ENCODE measurements at places on chromosomes 6 and 20. TPM values are rescaled to one million over a fixed set of nuclear protein-coding genes. Genes with fewer than 3 reads are reported as not detected.
A peak's percentile ranks its signal among the peaks of the same experiment; 100 is the strongest.

The NFKBIE gene
- 14.0 TPM for total RNA-seq

The SCAF8 gene
- total RNA-seq: 38.6 TPM

The SPATA25 gene
- 0.95 TPM for total RNA-seq

The OTOR gene
- total RNA-seq: not detected

The RAB44 gene
- total RNA-seq: not detected

The LAMA2 gene
- total RNA-seq: 0.91 TPM

The SLC32A1 gene
- not detected for total RNA-seq

The OXT gene
- not detected for total RNA-seq

The CAGE1 gene
- 0.11 TPM for total RNA-seq

The NPEPL1 gene
- total RNA-seq: 3.9 TPM

The ADGRF1 gene
- total RNA-seq: 0.22 TPM

The ECT2L gene
- total RNA-seq: not detected

The HLA-DQA2 gene
- total RNA-seq: not detected

The PLTP gene
- 28.7 TPM for total RNA-seq

DNA sequence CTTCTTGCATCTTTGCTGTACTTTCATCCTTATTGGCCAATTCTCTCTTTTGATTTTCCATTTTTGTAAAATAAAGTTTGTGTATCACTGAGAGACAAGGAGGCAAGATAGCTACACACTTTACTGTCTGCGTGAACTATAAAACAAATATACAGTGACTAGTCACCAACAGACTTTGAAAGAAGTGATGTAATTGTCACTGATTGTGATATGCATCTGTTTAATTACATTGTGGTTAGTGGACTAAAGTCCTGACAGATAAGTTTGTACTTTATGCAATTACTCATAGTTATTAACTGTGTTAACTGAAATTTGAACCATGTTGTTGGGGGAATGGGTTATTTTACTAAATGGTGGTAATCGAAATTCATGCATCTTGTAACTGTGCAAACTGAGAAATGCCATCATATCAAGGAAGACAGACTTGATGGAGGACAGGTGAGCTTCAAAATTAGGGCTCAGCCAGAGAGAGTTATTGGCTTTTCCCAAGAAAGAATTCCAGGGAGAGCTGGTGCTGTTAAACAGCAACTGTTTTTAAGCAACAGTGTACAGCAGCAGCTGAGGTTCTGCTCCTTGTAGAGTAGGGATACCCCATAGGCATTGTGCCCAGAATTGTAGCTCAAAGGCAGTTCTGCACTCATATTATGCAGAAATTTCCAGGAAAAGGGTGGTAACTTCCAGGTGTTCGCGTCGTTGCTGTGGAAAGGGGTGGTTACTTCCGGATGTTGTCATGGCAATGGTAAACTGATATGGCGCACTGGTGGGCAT lies 62.9 kb downstream of the EFHC1 start:
- H3K36me3 ChIP-seq: no peaks in the 10 kb centered on the region
- peaks cover 30% of the 10 kb centered on the region for H3K4me1 ChIP-seq
- H3K4me3 ChIP-seq: peak overlapping the region; percentile 21

- no peak overlapping the region for H3K27ac ChIP-seq
- no peaks in the 10 kb centered on the region for H3K36me3 ChIP-seq
- no peaks in the 10 kb centered on the region for H3K4me1 ChIP-seq
- H3K4me3 ChIP-seq: no peak overlapping the region
- no peaks in the 10 kb centered on the region for H3K27me3 ChIP-seq
These were observed 207.6 kb downstream of the OGFRL1 start for GRCh38 chr6:71496018-71496721.

DNA sequence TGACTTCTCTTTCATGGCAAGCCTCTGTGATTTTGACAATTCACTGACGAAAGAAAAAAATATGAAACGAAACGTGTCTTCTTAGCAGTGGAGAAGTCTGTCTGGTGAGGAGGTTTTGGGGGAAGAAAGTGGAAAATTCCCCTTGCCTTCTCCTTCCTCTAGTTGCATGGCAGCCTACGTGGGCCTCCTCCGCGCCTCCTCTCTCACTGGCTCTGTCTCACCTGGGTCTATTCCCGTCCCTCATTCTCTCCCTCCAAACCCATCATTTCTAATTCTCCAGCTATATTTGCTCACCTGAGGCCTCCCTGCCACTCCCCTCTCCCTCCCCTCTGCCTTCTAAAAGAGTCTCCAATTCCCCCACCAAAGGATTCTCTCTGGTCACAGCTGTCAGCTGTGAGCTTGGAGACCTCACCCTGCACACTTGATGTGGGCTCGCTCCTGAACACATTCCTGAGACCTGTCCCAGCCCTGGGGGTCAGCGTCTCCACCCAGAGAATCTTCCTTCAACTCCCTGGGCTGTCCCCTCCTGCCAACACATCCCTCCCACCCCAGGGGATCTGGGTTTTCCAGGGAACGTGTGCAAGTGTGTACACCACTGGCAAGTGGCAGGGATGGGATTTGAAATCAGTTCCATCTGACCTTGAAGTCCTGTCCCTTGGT lies 159.6 kb upstream of the PMEPA1 start:
- H3K27ac ChIP-seq: no peak overlapping the region
- no peaks in the 10 kb centered on the region for H3K36me3 ChIP-seq
- no peak for DNase-seq
- H3K4me1 ChIP-seq: no peaks in the 10 kb centered on the region

- no peak overlapping the region for H3K27ac ChIP-seq
- peaks cover 7% of the 10 kb centered on the region for H3K27me3 ChIP-seq
- no peak for DNase-seq
- no peak overlapping the region for H3K4me3 ChIP-seq
These were observed 1.5 kb upstream of the PRSS35 start for GRCh38 chr6:83510791-83511190.

- no peak for DNase-seq
- no peaks in the 10 kb centered on the region for H3K27me3 ChIP-seq
- H3K4me3 ChIP-seq: no peak overlapping the region
- H3K36me3 ChIP-seq: no peaks in the 10 kb centered on the region
- H3K4me1 ChIP-seq: no peaks in the 10 kb centered on the region
These were observed 392.2 kb upstream of the MARCKS start for GRCh38 chr6:113464960-113465359.

DNA sequence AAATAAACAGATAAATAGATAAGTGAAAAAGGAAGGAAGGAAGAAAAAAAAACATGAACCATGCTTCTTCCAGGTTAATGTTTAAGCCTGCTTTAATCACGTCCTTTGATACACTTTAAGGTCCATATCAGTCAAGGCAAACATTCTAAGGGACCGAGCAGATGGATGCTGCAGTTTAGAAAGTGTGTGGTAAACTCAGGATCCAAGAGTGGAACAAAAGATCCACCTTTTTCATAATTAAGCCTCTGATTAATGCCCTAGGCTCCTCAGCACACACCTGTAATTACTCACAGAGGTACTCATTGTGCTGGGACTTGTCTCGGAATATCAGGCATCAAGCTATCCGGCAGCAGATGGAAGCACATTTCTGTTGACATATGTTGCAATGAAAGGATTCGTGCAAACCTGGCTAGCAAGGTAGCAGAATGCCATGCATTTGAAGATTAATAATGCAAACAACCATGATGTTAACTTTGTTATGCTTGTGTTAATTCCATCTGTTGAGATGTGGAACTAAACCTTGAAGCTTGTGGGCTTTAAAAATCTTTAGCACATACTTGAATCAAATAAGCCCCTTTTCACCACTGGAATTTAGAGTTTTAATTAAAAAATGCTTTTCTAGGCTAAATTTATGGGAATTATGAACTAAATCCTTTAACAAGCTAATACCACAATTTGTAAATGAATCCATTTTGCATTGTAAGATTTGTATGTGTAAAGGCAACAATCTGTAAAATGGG lies 163.7 kb downstream of the RALGAPA2 start:
- DNase-seq: no peak
- no peak overlapping the region for H3K27ac ChIP-seq
- H3K4me1 ChIP-seq: no peaks in the 10 kb centered on the region
- no peaks in the 10 kb centered on the region for H3K36me3 ChIP-seq
- H3K27me3 ChIP-seq: no peaks in the 10 kb centered on the region

DNA sequence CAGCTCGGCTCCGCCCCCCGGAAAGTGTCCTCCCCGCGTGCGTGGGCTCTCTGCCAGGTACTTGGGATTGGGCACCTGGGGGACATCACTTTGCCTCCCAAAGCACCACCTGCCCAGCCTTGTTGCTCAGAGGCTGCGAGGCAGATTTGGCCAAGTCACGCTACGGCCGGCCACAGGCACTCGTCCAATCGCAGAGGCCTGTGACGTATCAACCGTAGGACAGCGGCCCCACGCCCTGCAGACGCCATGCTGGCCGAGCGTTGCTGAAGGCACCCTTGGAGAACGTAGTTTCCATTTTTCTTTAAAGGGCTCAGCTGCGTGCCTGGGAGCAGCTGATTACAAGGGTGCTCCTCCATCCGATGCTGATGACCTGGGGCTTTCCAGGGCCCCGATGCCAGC lies 3.1 kb downstream of the NTSR1 start:
- peak overlapping the region; percentile 52 for H3K27ac ChIP-seq
- DNase-seq: peak; percentile 71
- H3K4me1 ChIP-seq: peaks cover 54% of the 10 kb centered on the region
- no peaks in the 10 kb centered on the region for H3K36me3 ChIP-seq

GRCh38 chr20:48527771-48528170 lies 300.0 kb downstream of the PREX1 start:
- no peaks in the 10 kb centered on the region for H3K36me3 ChIP-seq
- H3K27me3 ChIP-seq: peaks cover 11% of the 10 kb centered on the region
- no peak overlapping the region for H3K4me3 ChIP-seq
- no peak overlapping the region for H3K27ac ChIP-seq
- DNase-seq: no peak

GRCh38 chr6:152094276-152094675 lies 286.8 kb downstream of the ESR1 start:
- no peak overlapping the region for H3K27ac ChIP-seq
- no peaks in the 10 kb centered on the region for H3K36me3 ChIP-seq
- no peak overlapping the region for H3K4me3 ChIP-seq
- no peak for DNase-seq
- H3K27me3 ChIP-seq: 0 out of 2 replicates have a peak, but pooled peaks cover 5% of the 10 kb centered on the region

- peaks cover 27% of the 10 kb centered on the region for H3K27me3 ChIP-seq
- H3K4me1 ChIP-seq: no peaks in the 10 kb centered on the region
- H3K36me3 ChIP-seq: no peaks in the 10 kb centered on the region
- no peak for DNase-seq
- H3K4me3 ChIP-seq: no peak overlapping the region
- H3K27ac ChIP-seq: no peak overlapping the region
These were observed 4.2 kb upstream of the HLA-DOA start for GRCh38 chr6:33013608-33014007.

- no peaks in the 10 kb centered on the region for H3K36me3 ChIP-seq
- DNase-seq: no peak
- H3K4me3 ChIP-seq: no peak overlapping the region
- no peak overlapping the region for H3K27ac ChIP-seq
These were observed 78.5 kb upstream of the TRDN start for GRCh38 chr6:123715006-123715863.

DNA sequence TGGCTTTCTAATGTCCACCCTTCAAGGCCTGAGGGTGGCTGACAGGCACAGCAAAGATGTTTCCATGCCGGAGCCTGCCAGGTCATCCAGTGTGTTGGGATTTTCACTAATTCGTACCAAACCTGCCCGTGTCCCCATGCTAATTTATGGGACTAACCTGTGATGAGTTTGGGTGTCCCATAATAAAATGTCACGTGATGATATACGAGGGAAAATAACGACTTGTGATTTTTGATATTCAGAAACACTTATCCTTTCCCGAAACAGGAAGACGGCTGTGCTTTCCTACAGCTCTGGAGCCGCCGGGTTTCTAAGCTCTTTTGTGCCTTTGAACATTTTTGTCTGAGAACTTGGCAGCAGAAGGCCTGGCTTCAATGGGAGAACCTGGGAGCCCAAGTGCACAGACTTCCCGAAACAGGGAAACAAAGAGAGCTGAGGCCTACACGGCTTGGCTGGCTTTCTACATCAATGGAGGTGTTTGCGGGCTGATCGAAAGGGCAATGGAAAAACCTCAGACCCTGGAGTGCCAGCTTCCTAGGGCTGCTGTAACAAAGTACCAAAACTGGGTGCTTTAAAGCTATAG lies 171.9 kb upstream of the JARID2 start:
- H3K36me3 ChIP-seq: peaks cover 27% of the 10 kb centered on the region
- no peaks in the 10 kb centered on the region for H3K27me3 ChIP-seq
- DNase-seq: no peak

- no peak overlapping the region for H3K27ac ChIP-seq
- no peaks in the 10 kb centered on the region for H3K4me1 ChIP-seq
- H3K4me3 ChIP-seq: no peak overlapping the region
- peaks cover 45% of the 10 kb centered on the region for H3K27me3 ChIP-seq
- no peak for DNase-seq
These were observed 1.3 kb downstream of the CYP24A1 start for GRCh38 chr20:54172532-54172855.

- H3K4me3 ChIP-seq: no peak overlapping the region
- no peaks in the 10 kb centered on the region for H3K27me3 ChIP-seq
- H3K4me1 ChIP-seq: no peaks in the 10 kb centered on the region
These were observed 43.2 kb upstream of the PKIB start for GRCh38 chr6:122567034-122567433.
